ENCODE measurements at places on chromosomes 3 and 15. TPM values are rescaled to one million over a fixed set of nuclear protein-coding genes. Genes with fewer than 3 reads are reported as not detected.

The CNTN4 gene
- not detected for total RNA-seq

The PIGZ gene
- total RNA-seq: 1.5 TPM

The PRTG gene
- 1.9 TPM for total RNA-seq

The CHMP2B gene
- 25.1 TPM for total RNA-seq

The NOX5 gene
- under 0.01 TPM for total RNA-seq

The PGBD4 gene
- total RNA-seq: 1.9 TPM

The IL12A gene
- 1.2 TPM for total RNA-seq

The RASL12 gene
- total RNA-seq: 1.1 TPM

The TGM4 gene
- total RNA-seq: not detected

The LPP gene
- 51.3 TPM for total RNA-seq

The GPX1 gene
- total RNA-seq: 125 TPM

The ANKUB1 gene
- total RNA-seq: not detected

The PIERCE2 gene
- total RNA-seq: 2.1 TPM

The ECT2 gene
- total RNA-seq: 61.3 TPM

The HYKK gene
- total RNA-seq: 2.9 TPM

The TMEM158 gene
- total RNA-seq: 40.3 TPM

The GOLGA8J gene
- total RNA-seq: 0.28 TPM

The MEX3B gene
- total RNA-seq: 8.6 TPM

The TTC21A gene
- 2.8 TPM for total RNA-seq

The LRRC31 gene
- not detected for total RNA-seq

The ATP13A5 gene
- total RNA-seq: not detected

The CCR1 gene
- total RNA-seq: under 0.01 TPM

The INSYN1 gene
- 1.5 TPM for total RNA-seq

The UBE3A gene
- total RNA-seq: 100 TPM

The LPCAT4 gene
- total RNA-seq: 10.0 TPM

The MAGEL2 gene
- total RNA-seq: under 0.01 TPM

The THPO gene
- 0.28 TPM for total RNA-seq

The SMCO1 gene
- 0.28 TPM for total RNA-seq

The HES1 gene
- 6.9 TPM for total RNA-seq

The P3H2 gene
- total RNA-seq: 56.0 TPM

The AGBL1 gene
- total RNA-seq: not detected

The DLG1 gene
- total RNA-seq: 75.0 TPM

The SLC9A9 gene
- 2.7 TPM for total RNA-seq

The KY gene
- total RNA-seq: 0.96 TPM

The KLF13 gene
- 18.6 TPM for total RNA-seq

The GABRG3 gene
- total RNA-seq: not detected

The RAD51 gene
- total RNA-seq: 1.1 TPM

The LYZL4 gene
- 0.19 TPM for total RNA-seq

The PLD1 gene
- 28.8 TPM for total RNA-seq

The ERC2 gene
- total RNA-seq: under 0.01 TPM

The GOLGA8H gene
- total RNA-seq: 0.28 TPM

The SH2D7 gene
- total RNA-seq: not detected

The CELSR3 gene
- total RNA-seq: 0.85 TPM

The PTX3 gene
- total RNA-seq: 1,917 TPM

The SLC25A20 gene
- 34.3 TPM for total RNA-seq

The MORF4L1 gene
- total RNA-seq: 559 TPM

The RBP2 gene
- not detected for total RNA-seq

The CLDN11 gene
- total RNA-seq: 225 TPM

The SMAD6 gene
- total RNA-seq: 24.0 TPM

The GPR27 gene
- total RNA-seq: 0.28 TPM

The SPATA12 gene
- not detected for total RNA-seq

The PSTPIP1 gene
- total RNA-seq: 0.56 TPM

The CYP8B1 gene
- not detected for total RNA-seq

The CPA3 gene
- total RNA-seq: not detected

The HGD gene
- total RNA-seq: 1.7 TPM

The ILDR1 gene
- total RNA-seq: not detected

The HCN4 gene
- not detected for total RNA-seq

The PLOD2 gene
- total RNA-seq: 1,238 TPM

The ZNF774 gene
- total RNA-seq: 3.1 TPM

The SPG21 gene
- 62.5 TPM for total RNA-seq
